H54 (cell line): ENCODE measurements at places on chromosomes 11 and 22.

DNA sequence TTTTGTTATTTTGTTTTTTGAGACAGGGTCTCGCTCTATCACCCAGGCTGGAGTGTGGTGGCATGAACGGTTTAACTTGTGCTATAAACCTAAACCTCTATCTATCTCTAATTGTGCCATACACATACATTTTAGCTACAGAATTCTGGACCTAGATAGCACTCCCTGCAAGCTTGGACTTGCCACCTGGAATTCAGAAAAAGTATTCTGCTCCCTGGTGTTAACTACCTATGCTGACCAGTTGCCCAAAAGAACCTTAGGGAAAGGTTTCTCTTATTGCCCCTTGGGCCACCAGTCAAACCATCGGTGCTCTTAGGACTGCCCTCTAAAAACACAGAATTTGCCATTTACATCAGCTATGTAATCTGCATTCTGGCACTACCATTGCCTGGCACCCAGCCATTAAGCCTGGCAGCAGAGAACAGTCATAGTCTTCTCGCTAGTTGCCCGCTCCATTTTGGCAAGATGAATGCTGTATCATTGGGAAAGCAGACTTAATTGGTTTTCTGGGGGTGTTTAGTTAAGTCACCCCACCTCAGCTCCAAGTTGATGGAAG, 55.3 kb downstream of the ETS1 start:
- no peak for DNase-seq

DNA sequence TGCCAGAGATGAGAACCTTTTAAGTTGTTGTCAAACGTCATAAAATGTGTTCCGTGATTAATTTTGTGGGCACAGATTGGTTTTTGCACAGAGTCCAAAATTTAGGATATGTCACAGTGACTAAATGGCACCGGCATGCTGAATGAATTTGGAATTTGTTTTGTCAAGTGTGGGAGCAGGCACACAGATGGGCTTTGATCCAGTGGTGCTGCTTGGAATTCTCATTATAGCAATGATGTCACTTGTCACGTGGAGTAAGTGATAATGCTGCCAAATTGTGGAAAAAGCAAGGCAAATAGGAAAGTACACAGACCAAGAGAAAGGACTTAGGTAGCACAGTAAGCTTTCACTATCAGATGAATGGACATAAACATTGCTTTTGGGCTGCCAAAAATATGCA, 8.0 kb upstream of the LIN7C start:
- DNase-seq = peak; percentile 17

- DNase-seq = peak; percentile 71
Observed at GRCh38 chr11:838441-839279, 3.7 kb downstream of the POLR2L start.

DNA sequence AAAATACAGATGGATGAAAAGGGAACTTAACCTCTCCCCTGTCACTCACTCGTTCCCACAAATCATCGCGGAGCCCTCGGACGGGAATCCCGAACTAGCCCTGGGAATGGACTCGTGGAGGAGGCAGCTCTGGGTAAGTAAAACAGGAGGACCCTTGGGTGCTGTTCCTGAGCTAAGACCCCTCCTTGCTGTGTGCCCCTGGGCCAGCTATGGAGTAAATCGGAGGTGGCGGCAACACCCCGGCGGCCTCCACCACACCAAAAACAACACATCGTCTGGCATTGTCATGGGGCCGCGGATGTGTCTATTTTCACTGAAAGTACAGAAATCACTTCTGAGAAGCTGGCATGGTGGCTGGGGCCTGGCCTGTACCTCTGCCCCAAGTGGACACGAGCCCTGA, 12.1 kb downstream of the CPT1A start:
- no peak for DNase-seq

GRCh38 chr22:46062232-46062615, 85.3 kb upstream of the WNT7B start:
- no peak for DNase-seq

- DNase-seq = no peak
Observed at GRCh38 chr11:10669258-10670033, 24.1 kb downstream of the IRAG1 start.

- DNase-seq = no peak
Observed at GRCh38 chr22:22697377-22698117, 53.1 kb downstream of the GGTLC2 start.

DNA sequence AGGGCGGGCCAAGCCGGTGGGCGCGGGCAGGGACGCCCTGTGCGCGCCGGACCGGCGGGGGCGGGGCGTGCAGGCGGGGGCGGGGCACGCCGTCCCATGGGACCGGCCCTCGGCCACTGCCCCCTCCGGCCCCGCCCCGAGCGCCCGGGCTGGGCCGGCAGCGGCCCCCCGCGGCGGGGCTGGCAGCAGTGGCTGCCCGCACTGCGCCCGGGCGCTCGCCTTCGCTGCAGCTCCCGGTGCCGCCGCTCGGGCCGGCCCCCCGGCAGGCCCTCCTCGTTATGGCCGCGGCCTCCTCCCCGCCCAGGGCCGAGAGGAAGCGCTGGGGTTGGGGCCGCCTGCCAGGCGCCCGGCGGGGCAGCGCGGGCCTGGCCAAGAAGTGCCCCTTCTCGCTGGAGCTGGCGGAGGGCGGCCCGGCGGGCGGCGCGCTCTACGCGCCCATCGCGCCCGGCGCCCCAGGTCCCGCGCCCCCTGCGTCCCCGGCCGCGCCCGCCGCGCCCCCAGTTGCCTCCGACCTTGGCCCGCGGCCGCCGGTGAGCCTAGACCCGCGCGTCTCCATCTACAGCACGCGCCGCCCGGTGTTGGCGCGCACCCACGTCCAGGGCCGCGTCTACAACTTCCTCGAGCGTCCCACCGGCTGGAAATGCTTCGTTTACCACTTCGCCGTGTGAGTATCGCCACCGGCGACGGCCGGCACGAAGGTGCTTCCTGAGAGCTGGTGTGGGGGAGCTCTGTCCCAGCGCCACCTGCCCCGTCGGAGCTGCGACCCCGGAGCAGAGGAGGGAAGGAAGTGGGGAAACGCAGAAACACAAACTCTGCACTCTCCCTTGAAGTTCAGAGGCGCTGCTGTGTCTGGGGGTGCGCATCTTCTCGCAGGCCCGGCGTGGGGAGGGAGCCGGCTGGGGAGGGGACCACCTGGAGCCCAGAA, at the start of gene KCNQ1:
KCNQ1 (plus strand) TSS at position 188 of the 925 bp plus-strand sequence; CDS start at position 279, 91 bp downstream.
- DNase-seq = peak; percentile 81

- DNase-seq = no peak
Observed at GRCh38 chr11:22304337-22304961, 33.7 kb upstream of the SLC17A6 start.

DNA sequence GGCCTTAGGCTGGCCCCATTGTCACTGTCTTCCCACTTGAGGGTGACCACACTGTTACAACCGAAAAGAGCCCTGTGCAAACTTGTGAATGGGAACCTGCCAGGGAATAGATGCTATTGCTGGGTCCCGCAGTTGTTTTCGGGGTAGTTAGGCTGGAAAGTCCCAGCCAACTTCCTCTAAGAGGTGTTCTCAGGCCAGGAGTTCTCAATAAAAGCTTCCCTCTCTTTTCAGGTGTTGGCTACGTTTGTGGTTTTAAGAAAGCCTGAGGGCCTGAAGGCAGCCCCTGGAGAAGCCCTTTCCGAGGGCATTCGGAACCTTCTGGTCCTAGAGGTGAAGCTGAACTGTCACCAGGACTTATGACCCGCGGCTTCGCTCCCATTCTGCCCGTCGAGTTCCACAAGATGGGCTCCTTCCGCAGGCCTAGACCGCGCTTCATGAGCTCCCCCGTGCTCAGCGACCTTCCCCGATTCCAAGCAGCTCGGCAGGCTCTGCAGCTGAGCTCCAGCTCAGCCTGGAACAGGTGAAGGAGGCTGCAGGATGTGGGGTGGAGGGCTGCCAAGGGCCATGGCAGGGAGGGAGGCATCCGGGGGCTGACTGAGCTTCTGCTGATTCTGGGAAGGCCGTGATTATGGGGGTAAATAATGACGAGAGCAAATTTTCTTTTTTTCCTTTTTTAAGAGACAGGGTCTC, 104.8 kb downstream of the PRR5L start:
- no peak for DNase-seq

DNA sequence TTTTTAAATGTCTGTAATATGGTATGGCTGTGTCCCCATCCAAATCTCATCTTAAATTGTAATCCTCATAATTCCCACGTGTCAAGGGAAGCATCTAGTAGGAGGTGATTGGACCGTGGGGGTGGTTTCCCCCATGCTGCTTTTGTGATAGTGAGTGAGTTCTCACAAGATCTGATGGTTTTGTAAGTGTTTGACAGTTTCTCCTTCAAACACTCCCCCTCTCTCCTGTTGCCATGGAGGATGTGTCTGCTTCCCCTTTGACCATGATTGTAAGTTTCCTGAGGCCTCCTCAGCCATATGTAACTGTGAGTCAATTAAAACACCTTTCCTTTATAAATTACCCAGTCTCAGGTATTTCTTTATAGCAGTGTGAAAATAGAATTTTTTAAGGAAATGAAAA, 31.1 kb upstream of the CD44 start:
- no peak for DNase-seq

DNA sequence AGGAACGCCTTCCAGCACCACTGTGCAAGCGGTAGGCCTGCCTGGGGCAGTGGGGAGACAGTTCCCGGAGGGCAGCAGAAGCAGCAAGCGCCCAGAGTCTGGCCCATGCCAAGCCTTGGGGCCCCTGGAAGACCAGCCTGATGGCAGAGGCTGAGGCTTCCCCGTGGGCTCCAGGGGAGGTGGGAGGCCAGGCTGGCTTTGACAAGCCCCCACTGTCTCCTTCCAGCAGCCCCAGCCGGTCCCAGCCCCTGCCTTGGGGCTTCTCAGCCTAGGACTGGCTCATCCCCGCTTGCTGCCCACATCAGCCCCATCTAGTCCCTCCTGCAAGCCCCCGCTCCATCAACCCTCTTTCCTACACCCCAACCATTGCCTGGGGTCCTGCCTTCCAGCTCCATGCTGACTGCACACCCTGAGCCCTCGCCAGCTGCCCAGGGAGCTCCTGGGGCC, 46.7 kb downstream of the IGF2 start:
- no peak for DNase-seq

GRCh38 chr11:66081505-66081904, 11.4 kb downstream of the PACS1 start:
- DNase-seq = no peak

- DNase-seq = no peak
Observed at GRCh38 chr11:105553025-105553424, 56.8 kb upstream of the GRIA4 start.

- no peak for DNase-seq
Observed at GRCh38 chr11:7967826-7968225, 2.6 kb upstream of the NLRP10 start.

- no peak for DNase-seq
Observed at GRCh38 chr22:49692499-49693225, 135.0 kb downstream of the BRD1 start.

- DNase-seq = no peak
Observed at GRCh38 chr11:76424379-76424778, 20.4 kb upstream of the EMSY start.

GRCh38 chr22:40823426-40823825, 4.3 kb upstream of the SLC25A17 start:
- DNase-seq = no peak

DNA sequence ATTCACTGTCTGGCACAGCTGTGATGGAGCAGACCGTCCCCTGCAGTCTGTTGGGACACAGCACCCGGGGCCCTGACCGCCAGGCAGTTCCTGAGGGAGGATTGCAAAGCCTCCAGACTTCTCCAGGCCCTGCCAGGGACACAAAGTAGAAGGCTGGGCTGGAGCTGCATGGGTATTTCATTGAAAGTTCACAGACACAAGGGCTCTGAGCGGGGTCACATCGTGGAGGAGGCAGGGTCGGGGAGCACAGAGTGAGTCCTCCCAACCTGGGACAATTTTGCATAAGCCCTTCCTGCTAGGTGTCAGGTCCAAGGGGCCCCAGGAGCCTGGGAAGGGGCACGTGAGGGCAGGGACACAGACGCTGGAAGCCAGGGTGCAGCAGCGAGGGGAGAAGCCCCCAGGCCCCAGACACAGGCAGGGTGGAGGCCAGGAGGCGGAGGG, 15.7 kb downstream of the IFITM10 start:
- no peak for DNase-seq

DNA sequence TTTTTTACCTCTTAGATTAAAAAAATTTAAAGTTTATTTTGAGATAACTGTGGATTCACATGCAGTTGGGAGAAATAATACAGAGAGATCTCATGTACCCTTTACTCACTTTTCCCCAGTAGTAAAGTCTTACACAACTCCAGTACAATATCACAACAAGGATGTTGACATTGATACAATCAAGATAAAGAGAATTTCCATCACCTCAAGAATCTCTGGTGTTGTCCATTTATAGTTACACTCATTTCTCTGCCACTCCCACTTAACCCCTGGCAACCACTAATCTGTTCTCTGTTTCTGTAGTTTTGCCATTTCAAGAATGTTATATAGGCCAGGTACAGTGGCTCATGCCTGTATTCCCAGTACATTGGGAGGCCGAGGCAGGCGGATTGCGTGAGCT, 10.5 kb upstream of the ZBED5 start:
- DNase-seq = no peak
